ENCODE measurements at places on chromosomes 5 and 9. TPM values are rescaled to one million over a fixed set of nuclear protein-coding genes. Genes with fewer than 3 reads are reported as not detected.

- DNase-seq: no peak
Observed at GRCh38 chr5:66653325-66653724, 57.1 kb downstream of the MAST4 start.

- DNase-seq: no peak
Observed at GRCh38 chr5:81724571-81724970, 26.3 kb downstream of the SSBP2 start.

DNA sequence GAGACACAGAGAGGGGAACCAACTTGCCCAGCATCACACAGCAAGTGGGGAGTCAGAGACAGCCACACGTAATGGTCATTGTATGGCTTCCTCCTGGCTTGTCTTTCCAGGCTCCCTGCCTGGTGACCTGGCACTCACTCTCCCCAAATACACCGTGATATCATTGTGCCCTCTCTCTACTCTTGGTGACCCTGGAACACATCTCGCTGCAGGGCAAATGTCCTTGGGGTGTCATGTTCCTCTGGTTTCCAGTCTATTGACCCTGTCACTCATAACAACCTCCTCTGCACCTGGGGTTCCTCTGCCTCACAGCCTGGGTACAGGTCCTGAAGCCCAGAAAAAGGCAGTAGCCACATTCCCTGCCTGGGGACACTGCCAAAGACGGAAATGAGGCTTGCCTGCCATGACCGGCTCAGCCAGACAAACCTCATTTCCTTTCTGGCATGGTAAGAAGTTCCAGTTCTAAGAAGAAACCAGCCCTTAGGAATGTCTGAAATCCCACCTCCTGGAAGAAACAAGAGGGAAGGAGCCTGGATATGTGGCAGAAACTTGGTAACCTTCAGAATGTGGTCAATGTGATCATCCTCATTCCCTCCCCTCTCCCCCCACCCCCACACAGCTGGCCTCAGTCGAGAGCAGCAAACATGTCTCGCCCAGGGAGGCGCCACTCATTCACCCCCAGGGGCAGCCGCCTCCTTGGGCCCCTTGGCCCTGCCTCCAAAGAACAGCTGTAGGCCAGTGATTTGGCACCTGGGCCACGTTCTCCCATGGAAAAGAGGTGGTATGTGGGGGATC is 30.6 kb upstream of the SMU1 start:
- DNase-seq: no peak

GRCh38 chr5:125455041-125455440 is 708.6 kb upstream of the ZNF608 start:
- no peak for DNase-seq

- no peak for DNase-seq
Observed at GRCh38 chr5:133334796-133335639, 277.3 kb downstream of the FSTL4 start.

The SIT1 gene
- 67.7 TPM for total RNA-seq

GRCh38 chr9:114174557-114174875 is 19.2 kb downstream of the COL27A1 start:
- DNase-seq: no peak

GRCh38 chr9:91856419-91856818 is 93.6 kb downstream of the ROR2 start:
- no peak for DNase-seq

The TMEM171 gene
- total RNA-seq: not detected

The GFI1B gene
- not detected for total RNA-seq

The GPR150 gene
- total RNA-seq: 0.34 TPM

DNA sequence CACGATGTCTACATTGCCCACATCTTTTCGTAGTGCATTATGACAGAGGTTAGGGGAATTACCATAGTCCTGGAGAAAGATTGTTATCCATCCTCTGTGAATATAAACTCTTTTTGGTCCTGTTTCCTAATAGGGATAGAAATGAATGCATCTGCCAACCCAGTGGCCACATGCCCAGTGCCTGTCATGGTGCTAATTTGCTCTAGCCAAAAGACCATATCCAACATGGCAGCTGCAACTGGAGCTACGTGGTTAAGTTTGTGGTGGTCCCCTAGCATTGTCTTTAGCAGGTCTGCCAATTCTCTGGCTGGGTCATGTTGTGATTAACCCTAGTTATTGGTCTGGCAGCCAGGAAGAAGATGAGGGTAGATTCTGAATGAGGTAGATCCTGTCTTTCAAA is 87.5 kb downstream of the FGF18 start:
- no peak for DNase-seq

DNA sequence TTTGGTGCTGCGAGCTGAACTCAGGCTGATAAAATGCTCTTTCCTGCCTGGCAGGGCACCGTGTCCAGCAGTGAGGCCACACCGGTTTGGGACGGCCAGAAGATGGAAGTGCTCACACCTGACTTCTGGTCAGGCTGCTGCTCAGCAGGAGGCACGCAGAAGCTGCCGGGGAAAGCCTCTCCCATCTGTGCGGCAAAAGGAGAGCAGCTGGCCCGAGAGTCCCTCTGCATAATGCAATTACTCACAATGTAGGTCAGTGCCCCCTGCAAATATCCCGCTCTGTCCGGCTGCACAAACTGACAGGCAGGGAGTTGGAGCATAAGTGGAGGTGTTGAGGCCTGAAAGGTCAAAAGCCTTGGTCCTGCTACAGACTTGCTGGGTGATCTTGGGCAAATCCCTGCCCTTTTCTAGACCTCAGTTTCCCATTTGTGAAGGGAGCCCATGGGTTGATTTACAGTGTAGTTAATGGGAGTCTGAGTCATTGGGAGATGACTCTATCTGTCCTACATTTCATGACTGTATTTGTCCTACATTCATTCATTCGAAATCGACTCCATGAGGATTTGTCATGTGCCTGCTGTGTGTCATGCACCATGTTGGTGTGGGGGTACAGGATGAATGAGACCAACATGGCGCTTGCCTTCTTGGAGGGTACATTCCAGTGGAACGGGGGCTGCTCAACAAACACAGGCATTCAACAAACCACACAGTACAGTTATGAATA is 61.8 kb upstream of the TBC1D2 start:
- no peak for DNase-seq

DNA sequence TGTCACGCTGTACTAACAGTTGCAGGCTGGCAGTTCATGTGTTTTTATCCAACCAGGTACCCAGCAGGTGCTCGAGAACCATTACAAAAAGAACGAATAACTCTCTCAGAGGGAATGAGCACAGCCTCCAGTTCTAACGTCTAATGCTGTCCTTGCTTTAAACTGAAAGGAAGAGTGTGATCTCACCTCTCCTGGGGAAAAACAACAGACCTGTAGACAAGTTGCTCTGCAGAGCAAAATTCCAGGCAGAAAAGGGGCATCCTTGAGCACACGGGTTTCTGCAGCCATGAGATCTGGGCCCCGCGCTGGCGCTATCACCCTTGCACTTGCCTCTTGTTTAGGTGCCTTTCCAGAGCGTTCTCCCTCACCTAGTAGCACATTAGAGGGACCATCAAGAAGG is 92.5 kb upstream of the DNAH5 start:
- no peak for DNase-seq

All from activated naive CD8-positive, alpha-beta T cell treated with anti-CD3 and anti-CD28 coated beads for 36 hours (primary cell).